ENCODE measurements at places on chromosomes 6 and 20. TPM values are rescaled to one million over a fixed set of nuclear protein-coding genes. Genes with fewer than 3 reads are reported as not detected.

DNA sequence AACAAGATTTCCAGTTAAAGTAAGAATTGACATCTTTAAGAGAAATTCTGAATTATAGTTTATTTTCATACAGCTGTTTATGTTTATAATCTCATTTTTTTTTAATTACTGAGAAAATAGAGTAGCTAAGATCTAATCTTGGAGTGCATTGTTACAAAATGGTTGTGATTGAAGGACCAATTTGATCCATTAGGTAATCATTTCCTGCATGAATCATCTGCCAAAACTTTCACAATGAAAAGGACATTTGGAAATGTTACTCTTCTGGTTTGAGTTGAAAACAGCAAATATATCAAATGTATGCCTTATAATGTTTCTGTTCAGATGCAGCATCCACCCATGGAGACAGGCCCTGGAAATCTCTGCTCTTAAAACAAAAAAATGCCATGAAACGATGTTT is 19.0 kb downstream of the TUBB2A start:
- no peak for DNase-seq

- no peak for DNase-seq
These were observed 193.6 kb downstream of the EDN1 start for GRCh38 chr6:12483712-12484111.

GRCh38 chr6:30768634-30769087 is 24.3 kb upstream of the IER3 start:
- DNase-seq, result no peak

DNA sequence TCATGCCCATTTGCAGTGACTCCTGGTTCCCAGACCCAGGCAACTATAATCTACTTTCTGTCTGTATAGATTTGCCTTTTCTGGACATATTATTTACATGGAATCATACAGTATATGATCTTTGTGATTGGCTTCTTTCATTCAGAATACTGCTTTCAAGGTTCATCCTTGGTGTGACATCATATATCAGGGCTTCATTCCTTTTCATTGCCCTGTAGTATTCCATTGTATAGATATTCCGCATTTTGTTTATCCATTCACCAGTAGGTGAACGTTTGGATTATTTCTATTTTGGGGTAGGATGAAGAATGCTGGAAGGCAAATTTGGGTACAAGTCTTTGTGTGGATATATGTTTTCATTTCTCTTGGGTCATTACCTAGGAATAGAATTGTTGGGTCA is 36.1 kb downstream of the PPP1R16B start:
- DNase-seq, result no peak

GRCh38 chr20:50278684-50279531 is 88.3 kb downstream of the CEBPB start:
- no peak for DNase-seq

DNA sequence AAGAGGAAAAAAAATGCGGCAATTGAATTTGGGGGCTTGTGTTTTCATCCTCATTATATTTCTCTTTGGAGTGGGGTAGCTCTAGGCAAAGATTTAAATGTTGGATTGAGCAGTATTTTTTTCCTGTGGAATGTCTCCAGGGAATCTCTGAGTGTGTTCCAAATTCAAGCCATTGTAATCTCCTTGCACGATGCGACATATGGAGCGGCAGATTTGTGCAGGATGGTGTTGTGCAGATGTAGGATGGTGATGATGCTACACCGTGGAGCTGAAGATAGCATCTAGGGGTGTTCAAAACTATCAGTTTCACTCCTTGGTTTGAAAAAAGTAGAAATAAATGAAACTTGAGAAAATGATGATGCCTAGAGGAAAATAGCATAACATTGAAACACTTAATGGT is 777.5 kb upstream of the EPHA7 start:
- DNase-seq, result no peak

GRCh38 chr6:147382945-147383554 is 125.4 kb upstream of the SAMD5 start:
- no peak for DNase-seq

- no peak for DNase-seq
These were observed 72.2 kb upstream of the NAA20 start for GRCh38 chr20:19944772-19945459.

DNA sequence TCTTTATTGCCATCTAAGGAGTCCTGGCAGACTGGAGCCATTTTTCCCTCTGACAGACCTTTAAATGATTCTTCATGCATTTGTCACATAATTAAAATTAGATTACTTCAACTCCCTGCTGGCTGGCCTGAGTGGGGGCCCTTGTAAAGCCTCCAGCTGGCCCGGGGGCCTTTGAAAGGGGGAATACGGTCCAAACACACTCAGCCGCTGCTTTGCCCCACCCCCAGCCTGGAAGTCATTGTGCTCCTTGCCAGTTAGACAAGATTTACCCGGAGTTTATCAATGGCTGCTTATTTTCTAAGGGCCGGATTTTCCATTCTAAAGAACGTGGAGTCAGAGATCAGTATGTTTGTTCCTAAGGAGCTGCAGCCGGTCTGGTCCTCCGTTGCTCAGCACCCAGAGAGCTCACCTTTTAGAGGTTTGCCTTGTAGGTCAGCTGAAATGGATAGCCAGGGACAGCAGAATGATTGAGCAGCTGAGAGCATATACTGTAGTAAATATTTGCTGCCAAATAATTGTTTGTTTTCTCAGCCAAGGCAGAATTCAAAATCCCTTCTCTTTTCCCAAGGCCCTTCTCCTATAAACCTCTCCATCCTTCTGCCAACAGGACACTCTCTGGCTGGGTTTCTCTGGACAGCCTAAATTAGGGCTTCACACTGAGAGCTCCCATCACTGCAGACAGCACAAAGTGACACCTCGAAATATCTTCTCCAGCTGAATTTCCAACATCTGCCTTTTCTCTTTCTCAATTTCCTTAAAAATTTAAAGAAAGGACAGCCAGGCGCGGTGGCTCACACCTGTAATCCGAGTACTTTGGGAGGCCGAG is 68.4 kb upstream of the RBM24 start:
- DNase-seq, result peak; percentile 90

DNA sequence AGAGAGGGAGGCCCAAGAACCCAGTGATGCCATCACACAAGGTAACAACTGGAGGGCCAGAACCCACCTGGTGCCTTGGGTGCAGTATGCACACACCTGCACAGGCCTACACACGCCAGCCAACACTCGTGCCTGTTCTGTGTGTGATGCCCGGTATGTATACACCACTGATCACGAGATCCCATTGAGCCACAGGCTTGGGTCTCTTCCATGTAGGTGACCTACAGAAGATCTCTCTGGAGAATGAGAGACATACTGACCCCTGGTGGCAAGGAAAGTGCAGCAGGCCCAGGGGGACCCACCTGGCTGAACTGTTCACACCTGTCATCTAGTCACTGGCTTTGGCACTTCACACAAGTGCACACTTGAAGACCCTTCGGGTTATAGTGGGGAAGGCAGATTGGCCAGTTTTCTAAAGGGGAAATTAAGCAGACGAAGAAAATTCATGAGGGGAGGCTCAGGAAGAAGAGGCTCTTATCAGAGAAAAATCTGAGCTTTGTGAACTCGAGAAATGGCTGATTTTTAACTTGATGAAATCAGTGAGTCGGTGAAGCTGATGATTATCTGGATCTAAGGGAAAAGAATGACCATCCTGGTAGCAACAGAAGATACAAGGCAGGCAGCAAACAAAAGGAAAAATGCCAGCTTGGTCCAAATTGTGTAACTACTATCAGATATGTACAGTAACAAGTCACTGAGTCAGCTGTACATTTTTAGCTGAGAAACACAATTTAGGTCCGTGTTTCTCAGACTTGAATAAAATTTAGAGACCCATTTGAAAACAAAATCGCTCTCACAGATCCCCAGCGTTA is 69.1 kb upstream of the PBOV1 start:
- no peak for DNase-seq

- no peak for DNase-seq
These were observed 86.2 kb upstream of the BEND6 start for GRCh38 chr6:56868687-56869086.

DNA sequence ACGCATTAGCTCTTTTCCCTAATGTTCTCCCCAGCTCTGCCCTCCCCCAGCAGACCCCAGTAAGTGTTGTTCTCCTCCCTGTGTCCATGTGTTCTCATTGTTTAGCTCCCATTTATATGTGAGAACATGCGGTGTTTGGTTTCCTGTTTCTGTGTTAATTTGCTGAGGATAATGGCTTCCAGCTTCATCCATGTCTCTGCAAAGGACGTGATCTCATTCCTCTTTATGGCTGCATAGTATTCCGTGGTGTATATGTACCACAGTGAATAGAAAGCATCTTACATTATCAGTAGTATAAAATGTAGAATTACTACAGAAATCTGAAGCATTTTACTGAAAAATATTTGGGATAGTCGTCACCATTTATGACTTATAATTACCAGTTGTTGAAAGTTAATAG is 21.8 kb downstream of the HLA-DRA start:
- DNase-seq, result no peak

DNA sequence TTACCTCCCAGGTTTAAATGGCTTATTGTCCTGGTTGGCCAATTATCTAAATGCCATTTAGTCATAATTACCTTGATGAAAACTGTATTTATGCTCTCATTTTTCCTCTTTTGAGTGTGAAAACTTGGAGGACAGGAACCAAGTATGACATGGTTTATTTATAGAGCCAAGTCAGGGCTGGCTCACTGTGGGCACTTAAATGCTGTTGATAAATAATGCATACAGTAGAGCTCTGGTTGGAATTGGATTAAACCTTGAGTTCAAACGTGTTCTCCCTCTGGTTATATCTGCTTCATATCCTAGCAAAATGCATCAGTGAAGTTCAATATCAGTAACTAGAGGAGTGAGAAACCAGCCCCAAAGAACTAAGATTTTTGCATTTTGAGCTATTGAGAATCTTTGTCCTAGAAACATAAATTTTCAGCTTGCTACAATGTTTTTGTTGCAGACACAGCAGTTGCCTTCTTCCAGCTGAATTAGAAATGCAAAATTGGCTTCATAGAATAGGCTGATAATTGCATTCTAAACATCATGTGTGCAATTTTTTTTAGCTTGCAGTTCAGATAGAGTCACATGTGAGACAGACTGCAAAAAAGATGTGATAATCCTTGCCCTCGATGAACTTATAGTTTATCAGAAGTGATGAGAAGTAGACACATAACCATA is 255.8 kb downstream of the BTBD3 start:
- DNase-seq, result no peak

- DNase-seq, result no peak
These were observed 46.0 kb upstream of the NAA20 start for GRCh38 chr20:19971116-19971515.

- no peak for DNase-seq
These were observed 62.5 kb downstream of the EPB41L2 start for GRCh38 chr6:131000544-131000943.

- no peak for DNase-seq
These were observed 207.6 kb downstream of the ANKRD60 start for GRCh38 chr20:58020656-58021454.

- DNase-seq, result no peak
These were observed 56.5 kb downstream of the PLEKHG1 start for GRCh38 chr6:150656156-150656555.

GRCh38 chr20:20395903-20396568 is 28.1 kb downstream of the INSM1 start:
- no peak for DNase-seq

GRCh38 chr6:37351027-37351426 is 2.8 kb upstream of the RNF8 start:
- DNase-seq, result no peak

PDE7B gene
- 7.2 TPM for polyA plus RNA-seq

KIF25 gene
- polyA plus RNA-seq, result 0.63 TPM

All from muscle of back (tissue), 13 donors.